ENCODE measurements at places on chromosomes 11 and 22.

DNA sequence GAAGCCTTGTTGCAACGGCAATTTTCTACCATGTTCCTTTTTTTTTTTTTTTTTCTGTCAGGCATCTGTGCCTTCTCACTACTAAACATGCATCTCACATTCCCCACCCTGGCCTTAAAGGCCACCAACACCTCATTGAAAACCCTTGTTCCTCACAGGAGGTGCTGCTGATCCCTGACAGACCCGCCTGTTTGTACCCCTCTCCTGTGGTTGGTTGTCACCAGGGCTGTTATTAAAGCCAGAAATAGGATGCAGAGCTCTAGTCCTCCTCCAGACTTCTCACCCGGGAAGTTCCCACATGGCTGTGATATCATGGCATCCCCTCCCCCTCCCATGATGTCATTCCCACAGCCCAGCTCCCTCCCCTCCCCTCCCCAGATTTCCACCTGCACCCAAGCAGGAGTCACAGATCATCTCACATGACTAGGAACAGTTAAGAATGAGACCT, 302.8 kb upstream of the NCAM1 start:
- DNase-seq: no peak

DNA sequence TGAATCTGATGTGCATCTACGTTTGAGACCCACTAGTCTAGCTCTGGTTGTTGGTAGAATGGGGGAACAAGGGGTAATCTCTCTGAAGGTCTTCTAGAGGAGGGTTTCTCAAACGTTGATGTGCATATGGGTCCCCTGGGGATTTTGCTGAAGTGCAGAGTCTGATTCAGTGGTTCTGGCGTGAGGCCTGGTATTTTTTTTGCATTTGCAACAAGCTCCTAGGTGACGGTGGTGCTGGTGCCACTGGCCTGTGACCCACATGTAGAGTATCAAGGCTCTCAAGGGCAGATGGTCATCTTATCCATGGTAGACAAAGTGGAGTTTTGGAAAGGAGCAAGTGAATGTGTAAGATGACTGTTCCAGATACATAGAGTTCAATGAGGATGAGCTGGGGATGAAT, 97.1 kb downstream of the CEP164 start:
- DNase-seq: no peak

DNA sequence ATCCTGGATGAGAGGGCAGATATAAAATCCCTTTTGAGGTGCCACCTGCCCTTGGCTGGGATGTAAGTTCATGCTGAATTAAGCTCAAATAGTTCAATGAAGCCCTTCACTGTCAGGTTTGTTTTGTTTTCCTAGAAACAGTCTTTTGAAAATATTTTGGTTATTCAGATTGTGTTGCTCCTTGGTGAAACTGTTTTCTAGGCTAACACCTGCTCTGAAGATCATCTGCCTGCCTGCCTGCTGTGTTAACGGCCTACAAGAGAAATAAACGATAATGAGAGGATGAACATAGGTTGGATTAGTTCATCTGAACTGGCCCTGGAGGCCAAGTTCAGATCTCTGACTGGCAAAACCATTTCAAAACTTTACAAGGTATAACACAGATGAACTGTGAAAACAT, 67.4 kb downstream of the ZBTB44 start:
- no peak for DNase-seq

GRCh38 chr11:74748211-74749126, at the start of gene RNF169:
Gene RNF169 (plus strand): TSS chr11:74748849. CDS start chr11:74748881, 32 bp downstream.
- peak; percentile 88 for DNase-seq

GRCh38 chr11:62706850-62707247, 375 bp downstream of the BSCL2 start:
- no peak for DNase-seq

GRCh38 chr22:44567846-44568493, 69.9 kb upstream of the RTL6 start:
- peak; percentile 59 for DNase-seq

- DNase-seq: no peak
Measured at GRCh38 chr22:29716814-29717545, 2.8 kb upstream of the CABP7 start.

GRCh38 chr11:68996376-68997123, 15.8 kb upstream of the MRGPRD start:
- DNase-seq: no peak

- DNase-seq: peak; percentile 41
Measured at GRCh38 chr22:17120711-17121232, 388 bp downstream of the TMEM121B start.

GRCh38 chr22:19044381-19044780, 77.8 kb downstream of the DGCR2 start:
- DNase-seq: no peak

DNA sequence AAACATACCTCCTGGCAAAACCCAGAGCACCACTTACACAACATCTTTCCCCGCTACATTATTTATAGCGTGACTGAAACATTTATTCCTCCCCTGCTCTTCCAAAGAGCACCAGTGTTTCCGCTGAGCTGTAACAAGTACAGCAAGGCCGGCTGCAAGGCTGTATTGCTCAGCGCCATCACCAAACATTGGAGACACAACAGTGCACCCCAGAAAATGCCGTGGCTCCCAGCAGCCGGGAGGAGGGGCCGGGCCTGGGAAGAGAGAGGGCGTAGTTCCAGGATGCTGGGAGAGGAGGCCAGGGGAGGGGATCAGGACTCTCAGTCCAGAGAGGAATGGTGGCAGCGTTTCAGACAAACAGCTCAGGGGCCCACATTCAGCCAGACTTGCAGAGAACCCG, 133.2 kb downstream of the DSCAML1 start:
- DNase-seq: no peak

DNA sequence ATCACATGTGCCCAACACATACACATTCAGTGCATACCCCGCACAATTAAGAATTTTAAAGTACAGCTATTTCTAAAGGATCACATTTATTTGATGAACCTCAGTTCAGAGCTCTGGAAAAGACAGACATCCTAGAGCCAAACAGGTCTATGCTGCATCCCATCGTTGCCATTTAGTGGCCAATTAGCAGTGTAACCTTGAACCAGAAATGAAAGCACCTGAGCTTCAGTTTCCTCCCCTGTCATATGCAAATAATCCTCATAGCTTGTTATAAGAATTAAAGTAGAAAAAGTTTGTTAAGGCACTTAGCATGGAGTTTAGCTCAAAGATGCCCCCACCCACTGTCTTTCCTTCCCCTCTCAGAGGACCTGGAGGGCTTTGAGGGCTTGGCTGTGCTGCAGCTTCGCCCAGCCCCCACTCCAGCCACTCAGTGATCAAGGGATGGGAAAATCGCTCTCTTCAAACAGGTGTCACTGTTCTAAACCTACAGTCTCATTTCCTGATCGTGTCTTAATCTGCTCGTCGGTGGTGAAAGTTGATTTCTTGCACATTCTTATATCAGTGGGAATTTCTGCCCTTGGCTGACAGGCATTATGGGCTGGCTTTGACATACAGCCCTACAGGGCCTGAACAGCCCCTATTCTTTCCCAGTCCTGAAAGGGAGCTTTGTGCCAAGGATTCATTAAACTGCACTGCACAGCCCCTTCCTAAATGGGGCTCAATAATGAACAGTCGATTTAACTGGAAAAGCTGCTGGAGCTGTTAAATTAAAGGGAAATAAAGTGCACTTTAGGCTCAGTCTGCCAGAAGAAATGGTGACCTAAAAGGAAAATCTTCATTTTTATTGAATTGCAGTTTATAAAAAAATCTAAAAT, 23.3 kb upstream of the FAM181B start:
- no peak for DNase-seq

DNA sequence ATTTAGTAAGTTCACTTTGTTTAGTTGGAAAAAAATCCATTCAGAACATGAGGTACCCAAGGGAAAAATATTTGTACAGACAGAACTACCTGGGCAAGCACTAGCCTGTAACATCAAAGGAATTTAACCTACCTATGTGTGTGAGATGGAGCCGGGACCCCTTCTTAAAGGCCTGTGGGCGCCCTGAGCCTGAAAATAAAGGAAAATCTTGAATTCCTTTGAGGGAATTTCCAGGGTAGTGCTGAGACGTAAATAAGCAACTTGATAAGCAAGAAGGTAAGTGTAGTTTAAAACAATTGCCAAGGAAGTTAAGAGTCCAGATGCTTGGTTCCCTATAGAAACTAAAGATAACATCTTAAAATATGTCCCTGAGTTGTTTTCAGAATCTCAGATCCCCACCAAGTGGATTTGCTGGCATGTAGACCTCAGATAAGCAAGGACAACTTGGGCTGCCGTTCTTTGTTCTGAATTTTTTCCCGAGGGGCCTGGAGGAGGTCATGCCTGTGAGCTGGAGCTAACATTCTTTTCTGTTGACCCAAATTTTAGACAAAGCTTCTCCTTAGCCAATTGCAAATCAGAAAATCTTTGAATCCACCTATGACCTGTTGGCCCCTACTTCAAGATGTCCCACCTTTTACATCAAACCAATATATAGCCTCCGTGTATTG, 31.0 kb downstream of the MED17 start:
- no peak for DNase-seq

DNA sequence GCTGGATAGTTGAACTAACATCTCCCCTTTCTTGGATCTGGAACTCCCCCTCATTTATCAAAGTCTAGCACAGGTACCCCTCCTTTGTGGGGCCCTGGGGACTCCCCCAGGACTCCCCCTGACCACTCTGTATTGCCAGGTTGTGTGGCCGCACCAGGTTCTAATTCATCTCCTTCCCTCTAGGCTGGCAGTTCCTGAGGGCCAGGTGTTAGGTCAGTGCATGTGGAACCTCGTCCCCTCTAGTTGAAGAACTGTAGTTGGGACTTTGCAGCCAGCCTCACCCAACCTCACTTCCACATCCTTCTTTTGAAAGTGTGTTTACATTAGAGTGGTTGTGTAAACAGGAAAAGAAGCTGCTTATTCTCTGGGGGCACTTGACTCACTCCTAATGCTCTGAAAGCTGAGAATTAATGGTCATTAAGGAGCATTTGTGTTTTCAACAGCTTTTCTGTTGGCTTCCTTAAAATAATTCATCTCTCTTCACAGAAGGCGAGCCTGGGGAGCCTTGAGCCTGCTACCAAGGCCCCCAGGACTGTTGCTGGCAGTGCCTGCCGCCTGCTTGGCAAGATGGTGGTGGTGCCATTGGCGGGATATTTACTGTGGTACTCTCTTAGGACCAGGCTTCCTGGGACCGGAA, 11.8 kb downstream of the UPB1 start:
- no peak for DNase-seq

GRCh38 chr22:50628543-50629134, 687 bp upstream of the ARSA start:
- no peak for DNase-seq

GRCh38 chr11:2092956-2093412, 46.2 kb downstream of the IGF2 start:
- peak; percentile 43 for DNase-seq

- DNase-seq: no peak
Measured at GRCh38 chr11:17515443-17516176, 28.6 kb downstream of the USH1C start.

DNA sequence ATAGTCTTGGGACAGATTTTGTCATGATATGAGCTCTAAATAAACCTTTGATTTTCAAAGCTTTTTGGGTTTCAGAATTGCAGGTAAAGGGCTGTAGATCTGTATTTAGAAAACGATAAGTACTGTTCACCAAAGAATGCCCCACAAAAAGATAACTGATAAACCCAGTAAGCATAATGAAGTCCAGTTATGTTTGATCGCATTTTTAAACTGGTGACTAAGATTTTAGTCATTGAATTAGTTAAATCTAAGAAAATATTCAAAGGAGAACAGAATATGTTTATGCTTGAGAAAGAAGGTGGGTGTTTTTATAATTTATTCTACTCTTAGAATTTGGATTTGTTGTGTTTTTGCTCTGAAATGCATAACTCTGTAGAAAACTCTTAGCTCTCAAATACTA, 11.6 kb downstream of the DEPDC7 start:
- no peak for DNase-seq

GRCh38 chr11:1084561-1085439, 10.1 kb downstream of the MUC2 start:
- DNase-seq: peak; percentile 12

DNA sequence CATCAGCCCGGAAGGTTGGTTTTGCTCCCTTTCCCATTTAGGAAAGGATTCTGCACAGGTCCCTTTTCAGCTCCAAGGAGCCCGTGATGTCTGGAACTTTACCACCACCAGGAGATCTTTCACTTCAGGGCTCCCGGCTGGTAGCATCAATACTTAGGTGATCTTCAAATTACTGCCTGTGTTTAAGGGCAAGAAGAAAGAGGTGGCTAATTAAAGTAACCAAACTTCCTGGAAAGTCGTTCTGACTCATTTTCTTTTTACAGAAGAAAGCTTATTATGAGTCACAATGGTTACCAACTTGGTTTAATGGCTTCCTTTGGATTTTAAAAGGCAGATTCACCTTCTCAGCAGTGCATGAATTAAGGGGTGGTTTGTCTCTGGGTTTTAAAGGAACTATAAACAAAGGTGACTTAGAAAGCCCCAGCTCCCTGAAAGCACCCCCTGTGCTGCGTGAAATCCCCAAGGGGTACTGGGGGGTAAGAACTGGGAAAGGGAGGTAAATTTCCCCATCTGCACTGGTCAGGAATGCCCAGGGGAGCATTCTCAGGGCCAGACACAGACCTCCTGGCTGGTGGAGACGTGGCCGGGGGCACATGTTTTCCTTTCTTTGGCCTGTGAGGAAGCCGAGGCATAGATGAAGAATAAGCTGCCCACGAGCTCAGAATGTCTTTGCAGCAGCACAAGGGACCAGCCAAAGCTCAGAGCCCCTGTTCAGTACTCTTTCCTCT, 8.8 kb downstream of the POU2F3 start:
- DNase-seq: no peak

DNA sequence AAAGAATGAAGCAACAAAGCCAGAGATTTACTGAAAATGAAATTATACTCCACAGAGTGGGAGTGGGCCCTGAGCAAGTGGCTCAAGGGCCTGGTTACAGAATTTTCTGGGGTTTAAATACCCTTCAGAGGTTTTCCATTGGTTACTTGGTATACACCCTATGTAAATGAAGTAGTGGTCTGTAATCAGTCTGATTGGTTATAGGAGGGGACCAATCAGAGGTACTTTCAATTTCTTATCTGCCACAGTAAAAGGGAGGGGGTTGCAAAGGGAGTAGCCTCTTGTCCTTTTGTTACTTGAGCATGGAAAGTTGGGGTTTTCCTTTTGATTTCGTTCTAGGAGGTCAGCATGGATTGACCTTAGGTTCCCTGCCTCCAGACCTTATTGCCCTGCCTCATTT, 63.5 kb downstream of the ATM start:
- no peak for DNase-seq

- no peak for DNase-seq
Measured at GRCh38 chr22:48872271-48873190, 955.1 kb downstream of the BRD1 start.

GRCh38 chr11:130478881-130479280, 30.4 kb downstream of the ADAMTS15 start:
- no peak for DNase-seq

DNA sequence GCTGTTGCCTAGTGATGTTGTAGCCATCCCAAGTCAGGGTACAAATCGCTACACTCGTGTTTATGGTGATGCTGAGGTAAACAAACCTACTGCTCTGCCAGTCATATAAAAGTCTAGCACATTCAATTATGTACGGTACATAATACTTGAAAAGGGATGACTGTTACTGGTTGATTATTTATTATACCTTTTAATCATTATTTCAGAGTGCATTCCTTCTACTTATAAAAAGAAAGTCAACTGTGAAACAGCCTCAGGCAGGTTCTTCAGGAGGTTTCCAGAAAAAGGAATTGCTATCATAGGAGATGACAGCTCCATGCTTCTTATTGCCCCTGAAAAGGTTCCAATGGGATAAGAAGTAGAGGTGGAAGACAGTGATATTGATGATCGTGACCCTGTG, 652.5 kb upstream of the KIRREL3 start:
- DNase-seq: no peak

GRCh38 chr22:23446796-23447350, 133.2 kb downstream of the IGLL1 start:
- DNase-seq: no peak

Data from activated CD8-positive, alpha-beta memory T cell treated with anti-CD3 and anti-CD28 coated beads, Interleukin-2, amount 50 U/mL, for 4 hours (primary cell).